ENCODE measurements at places on chromosomes 1 and 21.

DNA sequence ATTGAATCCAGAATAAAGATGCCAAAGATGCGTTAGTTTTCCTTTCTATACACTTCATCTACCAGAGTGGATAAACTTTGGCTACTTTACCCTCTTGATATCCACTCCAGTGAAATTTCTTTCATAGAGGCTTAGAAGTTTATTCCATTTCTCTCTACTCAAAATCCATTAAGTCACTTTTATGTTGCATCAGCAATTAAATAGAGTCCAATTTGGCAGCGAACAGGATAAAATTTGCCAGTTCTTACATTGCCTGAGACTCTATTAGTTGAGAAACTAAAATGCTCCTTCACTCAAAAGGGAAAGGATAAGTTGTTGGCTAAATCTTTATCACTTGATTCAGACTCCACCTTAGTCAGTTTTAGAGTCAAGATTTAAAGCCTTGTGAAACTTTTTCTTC, 57.9 kb downstream of the ACBD6 start:
- no peak for DNase-seq

DNA sequence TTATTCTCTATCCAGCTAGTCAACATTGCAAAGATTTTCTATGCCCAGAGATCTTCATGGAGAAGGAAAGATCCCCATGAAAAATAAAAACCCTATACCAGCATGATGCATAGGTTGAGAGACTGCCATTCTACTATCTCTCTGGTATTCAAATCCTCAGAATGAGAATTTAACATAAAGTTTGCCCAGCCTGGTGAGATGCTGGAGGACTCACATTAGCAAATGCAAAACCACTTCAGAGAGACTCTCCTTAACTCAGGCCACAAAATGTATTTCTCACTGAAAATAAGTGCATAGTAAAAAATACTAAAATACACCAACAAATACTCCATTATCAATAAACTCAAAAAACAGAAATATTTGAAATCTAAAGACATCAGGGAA, 430.0 kb upstream of the RUNX1 start:
- no peak for DNase-seq

DNA sequence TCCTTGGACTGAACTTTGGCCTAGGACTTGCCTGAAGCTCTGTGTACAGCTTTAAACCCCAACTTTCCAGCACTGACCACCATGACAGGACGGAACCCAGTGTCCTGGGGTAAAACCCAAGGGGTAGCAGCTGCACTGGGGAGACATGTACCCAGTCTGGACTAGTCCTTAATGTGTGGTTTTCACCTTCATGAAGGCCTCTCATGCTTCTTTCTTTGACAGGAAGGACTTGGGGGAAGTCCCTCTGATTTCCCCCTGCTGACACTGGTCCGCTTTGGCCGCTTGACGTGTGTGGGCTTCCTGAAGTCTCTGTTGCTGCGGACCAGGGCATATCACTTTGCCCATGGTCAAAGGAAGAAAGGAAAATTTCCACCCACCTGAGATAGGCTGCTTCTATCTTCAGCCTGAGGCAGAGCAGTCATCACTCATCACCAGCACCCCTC, 66.3 kb upstream of the PRDX6 start:
- no peak for DNase-seq

DNA sequence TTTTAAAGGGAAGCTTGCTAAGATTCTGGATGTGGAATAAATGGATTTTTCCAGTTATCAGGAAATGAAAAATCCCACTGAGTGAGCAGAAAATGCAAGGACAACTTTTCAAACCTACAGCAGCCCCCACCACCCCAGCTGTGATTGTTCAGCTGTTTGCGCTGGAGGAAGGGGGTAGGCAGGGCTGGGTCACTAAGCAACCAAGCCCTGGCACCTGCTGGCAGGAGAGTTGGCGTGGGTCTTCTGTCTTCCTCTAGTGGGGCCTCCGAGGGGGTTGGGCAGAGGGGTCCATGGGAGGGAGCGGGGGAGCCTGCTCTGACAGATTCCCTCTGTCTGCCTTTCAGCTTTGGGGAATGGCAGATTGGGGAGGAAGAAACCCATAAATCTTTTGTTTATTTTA, 45.3 kb downstream of the EIF2D start:
- DNase-seq: no peak

- DNase-seq: no peak
Measured at GRCh38 chr1:113007706-113008364, 51.8 kb upstream of the SLC16A1 start.

DNA sequence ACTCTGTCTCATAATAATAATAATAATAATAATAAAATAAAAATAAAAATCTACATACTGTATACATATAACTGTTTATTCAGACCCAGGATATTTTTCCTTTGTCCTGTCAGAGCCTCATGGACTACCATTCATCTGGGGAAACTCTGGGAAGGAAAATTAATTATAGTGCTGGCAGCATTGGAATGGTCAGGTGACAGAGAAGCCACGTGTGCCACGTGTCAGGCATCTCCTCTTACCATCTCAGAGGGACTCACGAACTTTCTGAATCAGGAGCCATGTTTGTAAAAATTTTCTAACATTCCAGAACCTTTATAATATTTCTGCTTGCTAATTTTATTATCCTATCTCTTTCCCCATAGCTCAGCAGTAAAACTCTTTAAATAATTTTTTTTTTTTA, 97.8 kb upstream of the HNRNPU start:
- no peak for DNase-seq

GRCh38 chr1:106956721-106957120, 99.8 kb upstream of the PRMT6 start:
- no peak for DNase-seq

- DNase-seq: no peak
Measured at GRCh38 chr1:36093226-36093625, 4.5 kb downstream of the ADPRS start.

GRCh38 chr1:239555350-239555749, 169.0 kb downstream of the CHRM3 start:
- DNase-seq: no peak

DNA sequence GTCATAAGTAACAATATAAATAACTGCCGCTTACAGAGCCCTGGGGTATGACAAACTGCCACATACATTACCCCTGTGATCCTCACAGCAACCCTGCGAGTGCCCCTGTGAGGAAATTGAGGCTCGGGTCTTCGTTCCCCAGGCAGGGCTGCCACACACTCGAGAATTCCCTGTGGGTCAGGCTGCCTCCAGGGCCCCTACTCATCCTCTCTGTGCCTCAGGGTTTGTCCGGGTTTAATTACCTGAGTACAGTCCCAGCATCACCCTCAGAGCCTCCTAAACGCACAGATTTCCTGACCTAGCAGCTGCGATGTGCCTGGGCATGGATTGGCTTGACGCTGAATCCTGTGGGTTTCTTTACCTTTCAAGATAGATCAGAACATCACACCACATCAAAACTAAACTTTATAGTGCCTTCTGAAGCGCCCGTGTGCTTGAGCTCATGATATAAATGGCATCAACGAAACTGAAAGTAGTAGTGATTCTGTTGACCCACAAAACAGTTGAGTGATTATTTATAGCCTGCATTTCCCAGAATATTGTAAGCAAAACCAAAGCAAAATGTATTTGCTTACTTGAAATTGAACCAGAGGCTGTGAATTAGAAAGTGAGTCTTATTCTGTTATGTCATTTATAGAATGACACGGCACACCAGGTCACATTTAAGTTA, 14.0 kb downstream of the SLC37A1 start:
- DNase-seq: no peak

- no peak for DNase-seq
Measured at GRCh38 chr1:201253411-201253810, 29.9 kb upstream of the PKP1 start.

DNA sequence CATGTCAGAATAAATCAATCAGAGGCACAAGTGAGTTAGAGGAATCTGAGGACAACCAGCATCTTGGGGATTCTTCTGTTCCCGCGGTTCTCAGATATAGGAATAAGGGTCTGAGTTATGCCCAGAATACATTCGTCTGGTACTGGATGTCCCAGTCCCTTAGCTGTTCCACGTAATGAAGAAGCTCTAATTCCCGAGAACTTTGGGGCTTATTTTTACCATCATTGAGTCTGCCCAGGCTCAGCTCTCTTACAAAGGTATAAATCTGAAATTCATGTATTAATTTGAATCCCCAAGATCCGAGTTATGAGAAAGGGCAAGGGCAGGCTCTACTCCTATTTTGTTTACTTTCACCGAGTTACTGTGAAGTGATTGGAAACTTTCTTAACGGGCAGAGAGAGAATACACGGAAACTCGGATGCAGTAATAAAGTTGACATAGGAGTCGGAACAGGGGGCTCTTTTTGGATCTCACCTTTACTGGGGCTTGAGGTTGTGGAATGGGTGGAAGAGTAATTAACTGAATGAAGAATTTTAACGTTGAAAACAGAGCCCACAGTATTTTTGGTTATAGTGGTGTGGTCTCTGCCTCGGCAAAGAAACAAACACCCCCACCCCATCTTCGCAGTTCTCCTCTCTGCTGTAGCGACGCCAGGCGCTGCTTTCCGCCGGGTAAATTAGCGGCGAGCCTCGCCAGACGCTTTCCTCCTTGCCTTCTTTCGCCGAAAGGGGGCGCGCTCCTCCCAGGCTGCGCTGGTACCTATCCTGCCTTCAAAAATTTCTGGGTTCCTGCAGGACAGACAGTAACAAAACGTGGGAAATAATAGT, 7.1 kb downstream of the PRRX1 start:
- DNase-seq: no peak

DNA sequence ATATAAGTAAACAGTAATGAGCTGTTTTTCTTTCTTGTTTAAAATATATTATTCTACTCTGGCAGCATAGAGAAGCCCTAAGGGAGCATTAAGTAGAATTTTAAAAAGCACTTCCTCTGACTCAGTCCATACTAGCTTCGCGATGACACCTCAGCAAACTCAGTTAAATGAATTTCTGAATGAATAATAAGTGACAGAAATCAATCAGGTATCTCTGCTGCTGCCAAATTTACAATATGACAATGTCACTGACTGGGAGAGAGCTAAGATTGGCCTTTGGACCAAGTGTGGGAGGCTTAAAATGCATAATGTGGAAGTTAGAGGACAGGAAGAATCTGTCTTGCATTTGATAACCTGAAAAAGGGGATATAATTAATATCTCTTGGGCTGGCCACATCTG, 296.1 kb downstream of the HHIPL2 start:
- DNase-seq: no peak

DNA sequence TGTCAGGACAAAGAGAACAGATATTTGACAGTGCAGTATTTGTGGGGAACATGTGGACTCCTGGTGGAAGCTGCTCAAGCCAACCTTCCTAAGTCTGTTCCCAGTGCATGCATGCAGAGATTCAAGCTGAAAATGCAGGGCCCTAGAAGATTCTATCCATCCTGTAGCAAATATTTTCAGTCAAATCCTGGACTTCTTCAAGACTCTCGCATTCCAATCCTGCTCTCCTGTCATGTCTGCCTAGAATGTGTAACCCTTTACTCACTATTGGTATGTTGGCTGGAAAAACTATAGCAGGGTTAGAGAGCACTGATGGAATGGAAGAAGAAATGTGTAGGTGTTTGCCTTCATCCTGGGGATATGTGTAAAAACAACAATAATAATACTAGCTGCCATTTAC, 385.6 kb upstream of the PKN2 start:
- DNase-seq: no peak

GRCh38 chr1:86155807-86156565, 586 bp downstream of the COL24A1 start:
- peak; percentile 60 for DNase-seq

GRCh38 chr1:160789702-160790611, 6.0 kb upstream of the LY9 start:
- DNase-seq: no peak

DNA sequence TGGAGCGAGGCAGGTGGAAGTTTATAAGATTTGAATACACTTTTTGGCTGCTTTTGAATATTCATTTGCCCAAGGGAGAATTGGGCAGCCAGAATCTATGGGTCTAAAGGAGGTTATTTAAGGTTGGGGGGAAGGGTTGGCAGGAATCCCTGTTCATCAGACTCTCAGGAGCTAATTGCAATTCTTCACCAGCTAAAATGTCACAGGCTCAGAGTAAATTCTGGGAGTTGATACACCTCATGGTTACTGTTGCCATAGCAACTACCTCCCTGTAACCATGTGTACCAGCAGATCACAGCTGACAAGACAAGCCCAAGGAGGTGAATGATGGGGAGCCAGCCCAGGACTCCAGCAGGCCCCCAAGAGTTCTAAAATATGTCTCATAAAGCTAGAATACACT, 75.5 kb downstream of the CAMK2N1 start:
- no peak for DNase-seq

DNA sequence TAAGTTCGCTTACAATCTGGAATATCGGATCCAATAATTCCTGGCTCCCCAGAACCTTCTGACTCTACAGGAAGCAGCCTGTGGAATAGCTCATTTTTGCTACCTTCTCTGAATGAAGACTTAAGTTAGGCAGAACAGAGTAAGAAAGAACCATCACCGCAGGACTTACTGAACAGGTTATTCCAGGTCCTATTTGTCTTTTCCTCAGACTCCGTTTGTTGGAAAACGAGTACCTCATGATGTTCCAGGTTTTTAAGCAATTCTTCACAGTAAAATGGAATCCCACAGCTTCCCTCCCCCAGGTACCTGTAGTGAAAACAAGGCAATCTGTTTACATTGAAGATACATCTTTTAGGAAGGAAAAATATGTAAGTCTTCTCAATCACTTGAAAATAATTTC, 59.8 kb downstream of the ADCY10 start:
- DNase-seq: no peak

- DNase-seq: no peak
Measured at GRCh38 chr21:40128891-40129290, 261.7 kb downstream of the PCP4 start.

DNA sequence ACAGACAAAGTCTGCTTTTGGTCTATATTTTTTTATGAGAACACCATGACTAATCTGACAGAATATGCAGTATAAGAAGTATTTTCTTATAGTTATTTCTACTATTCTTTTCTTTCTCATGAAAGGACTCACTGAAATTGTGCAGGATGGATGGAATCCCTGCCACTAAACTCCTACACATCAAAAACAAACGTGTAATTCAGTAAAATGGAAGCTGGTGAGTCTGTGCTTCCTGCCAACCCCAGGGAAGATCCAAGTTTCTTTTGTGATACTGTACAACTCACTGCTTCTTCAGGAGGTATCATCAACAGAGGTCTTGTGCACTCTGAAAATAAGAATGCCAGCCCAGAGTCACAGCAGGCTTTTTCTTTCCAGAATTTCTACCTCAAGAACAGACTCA, 241.2 kb downstream of the MRPL39 start:
- DNase-seq: no peak

- no peak for DNase-seq
Measured at GRCh38 chr1:215544566-215544965, 22.5 kb upstream of the KCTD3 start.

DNA sequence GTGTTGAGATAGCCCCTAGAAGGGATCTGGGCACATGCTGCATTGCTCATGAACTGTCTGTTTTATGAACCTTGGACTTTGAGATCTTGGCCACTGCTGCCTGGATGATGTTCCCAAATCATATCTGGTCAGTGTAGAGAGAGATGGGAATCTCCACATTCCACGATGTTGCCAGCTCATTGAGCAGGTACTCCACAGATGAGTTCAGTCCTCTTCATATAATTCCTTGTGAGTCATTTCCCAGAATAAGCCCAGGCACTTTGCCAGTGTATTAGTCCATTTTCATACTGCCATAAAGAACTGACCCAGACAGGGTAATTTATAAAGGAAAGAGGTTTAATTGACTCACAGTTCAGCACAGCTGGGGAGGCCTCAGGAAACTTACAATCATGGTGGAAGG, 254.0 kb upstream of the RUNX1 start:
- DNase-seq: peak; percentile 54

GRCh38 chr1:201026234-201026633, 2.7 kb upstream of the KIF21B start:
- no peak for DNase-seq

GRCh38 chr1:197392541-197392940, 124.5 kb downstream of the CRB1 start:
- DNase-seq: no peak

GRCh38 chr1:240701412-240701811, 89.5 kb upstream of the GREM2 start:
- DNase-seq: peak; percentile 77
